ENCODE measurements at places on chromosomes 12 and 14. TPM values are rescaled to one million over a fixed set of nuclear protein-coding genes. Genes with fewer than 3 reads are reported as not detected.

The KRT2 gene
- not detected for total RNA-seq

The RTN1 gene
- not detected for total RNA-seq

The RAPGEF3 gene
- 0.72 TPM for total RNA-seq

The STRN3 gene
- total RNA-seq: 16.1 TPM

The TMEM253 gene
- 0.85 TPM for total RNA-seq

The SLC5A8 gene
- not detected for total RNA-seq

The CMAS gene
- 47.3 TPM for total RNA-seq

The HCAR2 gene
- 0.11 TPM for total RNA-seq

The IL31 gene
- not detected for total RNA-seq

The ARMH4 gene
- 0.30 TPM for total RNA-seq

The ENDOU gene
- total RNA-seq: not detected

The CAPRIN2 gene
- 16.1 TPM for total RNA-seq

The ASIC1 gene
- 6.4 TPM for total RNA-seq

The ERP27 gene
- total RNA-seq: not detected

The AP5M1 gene
- 9.7 TPM for total RNA-seq

The TAS2R13 gene
- total RNA-seq: not detected

The MYO1H gene
- total RNA-seq: not detected

The SMCO2 gene
- total RNA-seq: not detected

The GEMIN2 gene
- 22.8 TPM for total RNA-seq

The CFAP251 gene
- 0.85 TPM for total RNA-seq

The OTX2 gene
- not detected for total RNA-seq

The RNASE7 gene
- total RNA-seq: not detected
